ENCODE measurements at places on chromosomes 1 and 21.

DNA sequence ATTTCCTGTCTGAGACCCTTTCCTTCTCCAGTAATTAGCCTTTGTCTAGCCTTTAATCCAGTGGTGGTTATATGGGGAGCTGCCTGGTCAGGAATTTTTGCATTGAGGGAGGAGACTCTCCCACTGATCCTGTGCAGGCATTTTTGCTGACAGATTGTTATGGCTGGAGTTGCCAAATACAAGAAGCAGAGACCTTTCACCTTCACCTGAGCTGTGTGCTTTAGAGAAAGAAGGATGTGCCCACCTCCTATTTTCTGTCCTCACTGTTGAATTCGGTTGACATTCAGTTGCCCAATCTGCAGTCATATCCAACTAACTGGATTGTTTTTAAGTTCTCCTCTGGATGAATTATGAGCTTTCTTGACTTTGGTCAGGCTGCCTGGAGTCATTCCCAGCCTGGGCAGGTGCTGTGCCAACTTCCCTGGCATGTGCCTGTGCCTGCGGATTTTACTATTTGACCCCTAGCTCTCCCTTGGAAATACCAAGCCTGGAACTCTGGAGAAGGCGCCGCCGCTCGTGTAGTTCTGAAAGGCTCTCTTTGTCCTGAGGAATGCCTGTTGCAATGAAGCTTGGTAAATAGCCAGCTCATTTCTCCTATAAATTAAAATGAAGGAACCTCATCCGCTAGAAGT, 143.9 kb downstream of the NOS1AP start:
- DNase-seq = peak; percentile 81

GRCh38 chr1:164728719-164729118, 169.7 kb downstream of the PBX1 start:
- peak; percentile 42 for DNase-seq

DNA sequence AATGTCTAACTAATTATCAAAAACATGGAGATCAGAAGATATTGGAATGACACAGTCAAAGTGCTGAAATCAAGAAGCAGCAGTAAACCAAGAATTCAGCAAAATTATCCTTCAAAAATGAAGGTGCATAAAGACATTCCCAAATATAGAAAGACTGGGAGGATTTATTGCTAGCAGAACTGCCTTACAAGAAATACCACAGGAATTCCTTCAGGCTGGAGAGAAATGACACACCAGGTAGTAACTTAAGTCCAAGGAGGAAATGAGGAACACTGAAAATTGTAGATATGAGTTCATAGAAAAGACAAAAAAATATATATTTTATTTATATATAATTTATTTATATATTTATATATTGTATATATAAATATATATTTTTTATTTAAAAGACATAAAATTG, 217.2 kb downstream of the RPS6KC1 start:
- DNase-seq = peak; percentile 44

DNA sequence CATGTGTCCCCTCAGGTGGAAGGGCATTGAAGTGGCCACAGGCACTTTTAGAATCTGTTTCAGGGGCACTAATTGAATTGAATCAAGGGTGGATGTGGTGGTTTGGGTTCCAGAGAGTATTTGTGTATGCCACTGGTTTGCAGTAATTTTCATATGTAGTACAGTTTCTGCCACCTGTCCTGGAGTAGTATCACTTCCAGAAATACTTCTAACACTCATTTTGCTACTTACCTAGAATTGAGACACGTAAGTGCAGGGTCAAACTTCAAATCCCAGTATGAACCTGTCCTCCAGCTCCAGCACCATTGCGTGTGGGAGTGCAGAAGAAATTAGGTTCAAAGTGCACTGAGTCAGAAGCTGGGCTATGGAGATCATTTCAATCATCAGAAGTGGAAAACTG, 26.8 kb downstream of the RSPH1 start:
- no peak for DNase-seq

DNA sequence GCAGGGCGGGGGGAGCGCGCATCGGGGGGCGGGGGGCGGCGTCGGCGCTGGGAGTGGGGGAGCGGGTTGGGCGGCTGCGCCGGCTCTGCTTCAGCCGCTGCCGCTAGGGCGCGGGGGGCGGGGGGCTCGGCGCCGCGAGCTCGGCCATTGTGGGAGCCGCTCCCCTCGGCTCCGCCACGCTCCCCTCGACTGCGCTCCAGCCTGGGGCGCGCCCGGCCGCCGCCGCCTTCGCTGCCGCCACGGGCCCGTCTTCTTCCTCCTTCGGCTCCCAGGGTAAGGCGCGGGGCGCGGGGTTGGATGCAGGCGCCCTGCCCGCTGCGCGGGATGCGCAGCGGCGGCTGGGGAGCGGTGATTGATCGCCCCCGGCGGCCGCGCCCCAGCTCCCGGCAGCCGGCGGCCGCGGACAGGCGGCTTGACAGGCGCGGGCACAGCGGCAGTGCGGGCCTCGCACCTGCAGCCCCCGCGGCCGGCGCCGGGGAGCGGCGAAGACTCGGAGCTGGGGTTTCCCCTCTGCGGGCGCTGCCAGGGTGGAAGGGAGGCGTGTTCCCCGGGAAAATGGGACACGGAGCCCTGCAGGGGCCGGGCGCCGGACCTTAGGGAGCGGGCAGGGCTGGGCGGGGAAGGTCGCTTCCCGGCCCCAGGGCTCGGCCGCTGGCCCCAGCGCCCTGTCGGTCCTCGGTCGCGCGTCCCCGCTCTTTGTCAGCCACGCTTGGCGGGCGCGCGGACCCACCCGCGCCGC, 55.3 kb downstream of the NDUFS5 start:
- no peak for DNase-seq

GRCh38 chr1:221670081-221670480, 71.8 kb downstream of the DUSP10 start:
- peak; percentile 22 for DNase-seq

All from cardiac fibroblast (primary cell).